ENCODE measurements at places on chromosomes 4 and X. TPM values are rescaled to one million over a fixed set of nuclear protein-coding genes. Genes with fewer than 3 reads are reported as not detected.

DNA sequence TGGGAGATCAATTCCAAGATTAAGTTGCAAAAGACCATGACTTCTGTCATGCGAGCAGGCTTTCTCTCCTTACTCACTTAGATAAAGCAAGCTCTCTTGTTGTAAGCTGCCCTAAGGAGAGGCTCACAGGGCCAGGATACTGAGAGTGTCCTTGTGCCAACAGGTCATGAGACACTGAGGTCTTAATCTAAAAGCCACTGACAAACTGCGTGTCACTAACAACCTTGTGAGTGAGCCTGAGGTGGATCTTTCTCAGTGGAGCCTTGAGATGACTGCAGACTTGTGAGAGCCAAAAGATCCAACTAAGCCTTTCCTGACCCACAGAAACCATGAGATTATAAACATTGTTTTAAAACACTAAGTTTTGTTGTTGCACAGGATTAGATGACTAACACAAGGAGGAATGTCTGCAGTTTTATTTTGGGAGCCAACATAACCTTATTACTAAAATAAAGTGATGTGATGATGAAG, 170.5 kb downstream of the SLC39A8 start:
- no peak for DNase-seq
- H3K4me3 ChIP-seq = no peak overlapping the region
- no peaks in the 10 kb centered on the region for H3K27me3 ChIP-seq
- H3K4me1 ChIP-seq = no peaks in the 10 kb centered on the region
- no peak overlapping the region for H3K27ac ChIP-seq
- H3K36me3 ChIP-seq = no peaks in the 10 kb centered on the region

DNA sequence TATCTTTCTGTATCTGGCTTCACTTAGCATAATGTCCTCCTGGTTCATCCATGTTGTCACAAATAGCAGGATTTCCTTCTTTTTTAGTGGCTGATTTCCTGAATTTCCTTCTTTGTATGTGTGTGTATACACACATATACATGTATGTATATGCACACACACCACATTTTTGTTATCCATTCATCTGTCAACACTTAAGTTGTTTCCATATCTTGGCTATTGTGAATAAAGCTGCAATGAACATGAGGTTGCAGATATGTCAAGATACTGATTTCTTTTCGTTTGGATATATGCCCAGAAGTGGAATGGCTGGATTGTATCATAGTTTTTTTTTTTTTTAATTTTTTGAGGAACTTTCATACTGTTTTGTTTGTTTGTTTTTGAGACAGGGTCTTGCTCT, 76.2 kb downstream of the WNK3 start:
- DNase-seq = no peak

DNA sequence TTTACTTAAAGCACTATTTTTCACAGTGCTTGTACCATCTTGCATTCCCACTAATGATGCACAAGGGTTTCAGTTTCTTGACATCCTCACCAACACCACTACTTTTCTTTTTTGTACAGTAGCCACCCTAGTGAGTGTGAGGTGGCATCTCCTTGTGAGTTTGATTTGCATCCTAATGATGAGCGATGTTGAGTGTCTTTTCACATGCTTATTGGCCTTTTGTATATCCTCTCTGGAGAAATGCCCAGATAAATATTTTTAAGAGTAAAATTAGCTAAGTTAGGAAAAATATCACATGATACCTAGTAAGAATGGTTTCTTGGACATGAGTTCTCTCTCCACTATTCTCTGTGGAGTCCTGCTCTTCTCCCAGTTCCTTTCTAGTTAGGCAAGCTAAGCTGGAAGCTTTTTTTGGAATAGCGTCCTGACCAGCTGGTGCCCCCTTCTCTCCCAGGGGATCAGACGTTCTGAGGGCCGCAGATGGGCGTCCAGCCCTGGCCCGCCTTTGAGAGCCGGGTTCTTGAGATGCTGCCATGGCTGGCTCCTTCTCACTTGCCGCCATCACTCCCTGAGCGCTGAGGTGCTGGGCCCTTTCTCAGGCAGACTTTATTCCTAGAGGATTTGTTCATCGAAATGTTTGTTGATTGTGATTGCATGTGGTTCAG, 132.1 kb downstream of the ARHGAP10 start:
- H3K27ac ChIP-seq = no peak overlapping the region
- peaks cover 10% of the 10 kb centered on the region for H3K4me1 ChIP-seq
- no peak overlapping the region for H3K4me3 ChIP-seq

GRCh38 chr4:112002248-112002661, 143.0 kb upstream of the FAM241A start:
- H3K4me1 ChIP-seq = no peaks in the 10 kb centered on the region
- H3K4me3 ChIP-seq = no peak overlapping the region
- no peak overlapping the region for H3K27ac ChIP-seq
- no peaks in the 10 kb centered on the region for H3K36me3 ChIP-seq
- H3K27me3 ChIP-seq = no peaks in the 10 kb centered on the region
- DNase-seq = no peak

DNA sequence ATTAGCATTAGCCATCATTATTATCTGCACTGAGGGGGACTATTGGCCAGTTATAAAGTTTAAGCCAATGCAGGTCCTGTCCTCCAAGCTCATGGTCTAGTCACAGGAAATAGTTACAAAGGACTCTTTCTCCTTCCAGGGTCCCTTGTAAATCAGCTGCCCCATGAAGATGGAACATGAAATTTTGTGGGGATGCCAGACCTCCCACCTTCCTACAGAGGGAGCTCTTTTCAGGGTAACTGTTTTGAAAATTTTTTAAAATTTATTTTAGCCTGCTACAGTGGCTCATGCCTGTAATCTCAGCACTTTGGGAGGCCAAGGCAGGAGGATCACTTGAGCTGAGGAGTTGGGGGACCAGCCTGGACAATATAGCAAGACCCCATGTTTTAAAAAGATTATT, 124.4 kb upstream of the SLC34A2 start:
- no peaks in the 10 kb centered on the region for H3K36me3 ChIP-seq
- H3K27me3 ChIP-seq = no peaks in the 10 kb centered on the region
- H3K4me3 ChIP-seq = no peak overlapping the region
- peaks cover 2% of the 10 kb centered on the region for H3K4me1 ChIP-seq
- H3K27ac ChIP-seq = no peak overlapping the region
- no peak for DNase-seq

DNA sequence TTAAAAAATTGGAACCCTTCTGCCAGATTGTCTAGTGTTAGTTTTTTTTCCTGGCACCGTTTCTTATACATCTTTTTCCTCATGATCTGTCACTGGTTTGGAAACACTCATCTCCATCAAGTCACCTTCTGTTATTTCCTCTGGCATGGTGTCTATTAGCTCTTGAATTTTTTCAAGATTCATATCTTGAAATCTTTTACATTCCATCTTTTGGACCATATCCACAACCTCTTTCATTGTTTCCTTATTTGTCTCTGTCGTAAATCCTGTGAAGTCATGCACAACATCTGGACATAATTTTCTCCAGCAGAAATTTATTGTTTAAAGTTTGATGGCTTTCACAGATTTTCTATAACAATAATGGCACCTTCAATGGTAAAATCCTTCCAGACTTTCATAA, 10.2 kb upstream of the TMEM185A start:
- no peaks in the 10 kb centered on the region for H3K36me3 ChIP-seq
- H3K4me3 ChIP-seq = no peak overlapping the region
- H3K27ac ChIP-seq = no peak overlapping the region
- no peaks in the 10 kb centered on the region for H3K4me1 ChIP-seq
- DNase-seq = no peak

GRCh38 chr4:167196344-167197012, 37.8 kb downstream of the SPOCK3 start:
- H3K27ac ChIP-seq = no peak overlapping the region
- H3K27me3 ChIP-seq = no peaks in the 10 kb centered on the region
- no peak overlapping the region for H3K4me3 ChIP-seq
- no peaks in the 10 kb centered on the region for H3K36me3 ChIP-seq
- no peak for DNase-seq
- H3K4me1 ChIP-seq = no peaks in the 10 kb centered on the region

DNA sequence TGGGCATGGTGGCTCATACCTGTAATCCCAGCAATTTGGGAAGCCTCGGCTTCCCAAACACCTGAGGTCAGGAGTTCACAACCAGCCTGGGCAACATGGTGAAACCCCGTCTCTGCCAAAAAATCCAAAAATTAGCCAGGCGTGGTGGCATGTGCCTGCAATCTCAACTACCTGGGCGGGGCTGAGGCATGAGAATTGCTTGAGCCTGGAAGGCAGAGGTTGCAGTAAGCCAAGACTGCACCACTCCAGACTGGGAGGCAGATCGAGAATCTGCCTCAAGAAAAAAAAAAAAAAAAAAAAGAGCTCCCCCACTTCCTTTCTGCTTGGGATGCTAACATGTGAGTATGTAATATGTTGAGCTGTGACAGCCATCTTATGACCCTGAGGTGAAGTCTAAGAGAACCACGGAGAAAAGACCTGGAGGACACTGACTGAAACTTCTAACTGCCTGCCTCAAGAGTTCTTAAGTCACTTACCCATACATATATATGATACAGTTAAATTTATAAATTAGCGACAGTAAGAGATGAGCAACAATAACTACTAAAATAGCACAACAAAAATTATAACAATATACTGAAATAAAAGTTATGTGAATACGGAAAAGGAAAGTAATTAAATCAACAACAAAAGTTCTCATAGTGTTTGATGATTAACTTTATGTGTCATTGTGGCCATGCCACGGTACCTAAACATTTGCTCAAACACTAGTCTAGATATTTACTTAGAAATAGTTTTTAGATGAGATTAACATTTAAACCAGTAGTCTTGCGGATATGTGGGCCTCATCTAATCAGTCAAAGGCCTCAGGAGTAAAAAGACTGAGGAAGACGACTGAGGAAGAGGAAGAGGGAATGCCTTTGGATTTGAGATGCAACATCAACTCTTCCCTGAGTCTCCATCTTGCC, 178.3 kb downstream of the OPHN1 start:
- H3K27me3 ChIP-seq = no peaks in the 10 kb centered on the region
- no peaks in the 10 kb centered on the region for H3K36me3 ChIP-seq
- H3K4me3 ChIP-seq = no peak overlapping the region
- H3K4me1 ChIP-seq = no peaks in the 10 kb centered on the region
- no peak for DNase-seq
- no peak overlapping the region for H3K27ac ChIP-seq

- no peak overlapping the region for H3K4me3 ChIP-seq
- DNase-seq = no peak
- H3K27ac ChIP-seq = no peak overlapping the region
- no peaks in the 10 kb centered on the region for H3K4me1 ChIP-seq
- H3K27me3 ChIP-seq = no peaks in the 10 kb centered on the region
- H3K36me3 ChIP-seq = no peaks in the 10 kb centered on the region
Measured at GRCh38 chr4:35757836-35758235, 486.5 kb downstream of the ARAP2 start.

GRCh38 chr4:127634181-127634580, 1.4 kb downstream of the INTU start:
- no peak for DNase-seq
- no peak overlapping the region for H3K4me3 ChIP-seq
- no peaks in the 10 kb centered on the region for H3K36me3 ChIP-seq
- H3K27ac ChIP-seq = no peak overlapping the region

- H3K27me3 ChIP-seq = no peaks in the 10 kb centered on the region
- no peak overlapping the region for H3K27ac ChIP-seq
- DNase-seq = no peak
Measured at GRCh38 chr4:79048878-79049277, 109.6 kb upstream of the PAQR3 start.

GRCh38 chr4:118221227-118221800, 131.5 kb downstream of the PRSS12 start:
- DNase-seq = no peak
- H3K4me3 ChIP-seq = no peak overlapping the region
- H3K36me3 ChIP-seq = no peaks in the 10 kb centered on the region
- H3K4me1 ChIP-seq = no peaks in the 10 kb centered on the region
- no peak overlapping the region for H3K27ac ChIP-seq
- peaks cover 8% of the 10 kb centered on the region for H3K27me3 ChIP-seq

Gene GABRQ
- total RNA-seq = not detected

Gene CYBB
- total RNA-seq = not detected

Gene NOCT
- 8.8 TPM for total RNA-seq

Gene SHROOM4
- total RNA-seq = not detected

Gene STIM2
- total RNA-seq = 54.6 TPM

Gene MAOA
- total RNA-seq = 3.1 TPM

Gene BMP3
- not detected for total RNA-seq

Gene NLRP2B
- total RNA-seq = not detected

Gene CITED1
- total RNA-seq = not detected

Gene IL2
- total RNA-seq = 1.1 TPM

Gene DKK2
- total RNA-seq = not detected

Gene SPANXN3
- total RNA-seq = not detected

Gene KLHL34
- total RNA-seq = 0.15 TPM

Gene FGD1
- total RNA-seq = not detected

Data from activated CD8-positive, alpha-beta memory T cell treated with anti-CD3 and anti-CD28 coated beads, Interleukin-2, amount 10 ng/mL, durations not matched to agents 7 days and 5 days (primary cell).